ENCODE measurements at places on chromosomes 5 and 9.
A peak's percentile ranks its signal among the peaks of the same experiment; 100 is the strongest.

DNA sequence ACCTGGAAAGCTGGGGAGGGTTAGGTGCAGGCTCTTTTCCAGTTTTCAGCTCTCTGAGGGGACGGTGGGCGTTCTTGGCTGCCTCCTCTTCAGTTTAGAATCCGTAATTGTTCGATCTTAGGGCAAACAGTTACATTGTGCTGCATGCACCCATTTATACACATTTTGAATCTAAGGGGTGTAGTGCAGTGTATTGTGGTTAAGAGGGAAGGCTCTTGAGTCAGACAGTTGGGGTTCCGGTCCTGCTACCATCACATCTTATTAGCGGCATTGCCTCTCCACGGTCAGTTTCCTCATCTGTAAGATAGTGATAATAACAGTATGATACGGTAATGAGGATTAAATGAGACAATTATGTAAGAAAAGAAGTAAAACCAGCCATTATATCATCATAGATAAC is 625 bp downstream of the EXOSC2 start:
- no peak for DNase-seq

GRCh38 chr5:61402244-61402823 is 70.3 kb downstream of the ZSWIM6 start:
- no peak for DNase-seq

- no peak for DNase-seq
Observed at GRCh38 chr5:174300941-174301761, 255.6 kb downstream of the NSG2 start.

GRCh38 chr9:121773286-121773953 is 122.0 kb downstream of the DAB2IP start:
- DNase-seq: no peak

DNA sequence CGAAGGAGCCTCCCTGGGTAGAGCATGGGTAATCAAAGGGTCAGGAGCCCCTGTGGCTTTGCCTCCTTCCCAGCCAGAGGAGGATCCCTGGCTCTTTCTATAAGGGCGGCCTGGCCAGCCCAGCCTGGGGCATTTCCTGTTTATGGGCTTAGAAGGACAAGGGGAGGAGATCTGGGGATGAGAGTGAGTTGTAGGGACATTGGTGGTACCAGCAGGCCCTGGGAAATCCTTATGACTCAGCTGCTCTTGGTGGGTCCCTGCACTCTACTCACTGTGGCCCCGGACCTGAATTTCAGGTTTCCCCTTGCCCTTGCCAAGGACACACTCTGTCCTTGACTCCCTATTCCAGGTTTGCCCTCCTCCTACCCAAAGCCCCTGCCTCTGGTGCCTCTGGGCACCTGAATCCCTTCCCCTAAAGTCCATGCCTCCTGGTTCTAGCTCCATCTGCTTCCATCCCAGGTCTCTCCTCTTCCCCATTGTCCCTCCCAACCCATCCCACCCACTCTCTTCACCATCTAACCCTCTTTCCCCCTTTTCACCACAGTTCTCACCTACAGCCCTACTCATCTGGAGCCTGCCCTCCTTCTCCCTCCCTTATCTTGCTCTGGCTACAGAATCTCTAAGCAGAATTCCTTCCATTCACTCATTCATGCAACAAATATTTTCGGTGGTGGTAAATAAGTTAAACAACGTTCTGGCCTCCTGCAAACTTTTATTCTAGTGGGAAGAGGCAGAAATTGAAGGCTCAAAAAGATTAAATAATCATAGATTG is 34.9 kb downstream of the PCDH1 start:
- no peak for DNase-seq

DNA sequence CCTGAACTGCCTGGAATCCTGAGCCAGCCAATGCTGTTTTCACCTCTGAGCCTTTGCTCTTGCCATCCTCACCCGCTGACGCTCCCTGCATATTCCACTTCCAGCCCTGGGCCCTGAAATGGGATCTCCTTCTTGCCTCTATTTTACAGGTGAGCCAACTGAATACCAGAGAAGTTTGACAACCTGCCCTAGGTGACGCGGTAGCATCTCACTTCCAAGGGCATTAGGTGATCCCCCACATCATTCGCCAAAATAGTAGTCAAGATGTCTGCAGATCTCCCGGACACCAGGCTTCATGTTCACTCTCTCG is 43.5 kb downstream of the FOXI1 start:
- DNase-seq: no peak

- no peak for DNase-seq
Observed at GRCh38 chr9:13069498-13069897, 210.0 kb downstream of the MPDZ start.

GRCh38 chr5:58921159-58921558 is 338.3 kb downstream of the RAB3C start:
- DNase-seq: no peak

DNA sequence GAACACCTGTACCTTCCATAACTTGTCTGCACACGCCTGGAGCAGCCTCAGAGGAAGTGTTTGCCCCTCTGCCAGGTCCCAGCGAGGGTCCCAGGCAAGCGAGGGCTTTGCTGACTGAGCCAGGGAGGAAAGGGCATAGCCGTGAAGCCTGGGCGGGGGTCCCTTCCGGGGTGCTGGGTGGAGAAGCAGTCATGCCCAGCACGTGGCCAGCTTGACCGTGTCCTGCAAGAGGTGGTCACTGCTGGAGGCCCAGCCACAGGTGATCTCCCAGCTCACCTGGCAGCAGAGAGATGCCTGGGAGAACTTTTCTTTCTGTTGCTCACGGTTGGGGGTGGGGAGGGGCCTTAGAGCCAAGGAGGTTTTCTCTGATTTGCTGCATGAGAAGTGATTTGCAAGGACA is 195.3 kb downstream of the CACNA1B start:
- no peak for DNase-seq

- DNase-seq: no peak
Observed at GRCh38 chr9:13719981-13720676, 440.6 kb upstream of the MPDZ start.

- DNase-seq: no peak
Observed at GRCh38 chr5:93756372-93756771, 15.0 kb upstream of the POU5F2 start.

- no peak for DNase-seq
Observed at GRCh38 chr5:100502684-100503083, 32.5 kb upstream of the FAM174A start.

- DNase-seq: no peak
Observed at GRCh38 chr5:143979044-143979690, 167.2 kb downstream of the HMHB1 start.

DNA sequence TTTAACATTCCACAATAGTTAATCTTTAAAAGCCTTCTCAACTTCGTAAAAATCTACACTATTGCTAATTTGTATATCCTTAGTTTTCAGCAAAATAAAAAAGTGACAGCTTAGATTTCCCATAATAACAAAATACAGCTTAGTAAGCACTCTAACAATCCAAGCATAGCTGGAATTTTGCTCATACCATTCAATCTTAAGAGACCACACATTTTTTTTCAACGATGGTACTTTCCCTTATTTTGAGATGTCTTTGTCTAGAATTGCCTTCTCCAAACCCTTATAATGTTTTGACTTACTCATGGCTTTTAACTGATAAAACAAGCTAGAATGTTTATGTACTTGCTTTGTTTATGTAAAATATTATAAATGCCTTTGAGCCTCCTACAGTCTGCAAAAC is 65.6 kb downstream of the HOMER1 start:
- DNase-seq: no peak

GRCh38 chr5:122004201-122004600 is 42.4 kb downstream of the SRFBP1 start:
- no peak for DNase-seq

DNA sequence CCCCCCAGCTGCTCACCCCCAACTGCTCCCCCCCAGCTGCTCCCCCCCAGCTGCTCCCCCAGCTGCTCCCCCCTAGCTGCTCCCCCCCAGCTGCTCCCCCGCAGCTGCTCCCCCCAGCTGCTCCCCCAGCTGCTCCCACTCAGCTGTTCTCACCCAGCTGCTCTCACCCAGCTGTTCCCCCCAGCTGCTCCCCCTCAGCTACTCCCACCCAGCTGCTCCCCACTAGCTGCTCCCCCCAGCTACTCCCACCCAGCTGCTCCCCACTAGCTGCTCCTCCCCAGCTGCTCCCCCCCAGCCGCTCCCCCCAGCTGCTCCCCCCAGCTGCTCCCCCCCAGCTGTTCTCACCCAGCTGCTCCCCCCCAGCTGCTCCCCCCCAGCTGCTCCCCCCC is 22.8 kb upstream of the AHRR start:
- DNase-seq: no peak

- DNase-seq: no peak
Observed at GRCh38 chr5:159057426-159057825, 42.3 kb downstream of the EBF1 start.

DNA sequence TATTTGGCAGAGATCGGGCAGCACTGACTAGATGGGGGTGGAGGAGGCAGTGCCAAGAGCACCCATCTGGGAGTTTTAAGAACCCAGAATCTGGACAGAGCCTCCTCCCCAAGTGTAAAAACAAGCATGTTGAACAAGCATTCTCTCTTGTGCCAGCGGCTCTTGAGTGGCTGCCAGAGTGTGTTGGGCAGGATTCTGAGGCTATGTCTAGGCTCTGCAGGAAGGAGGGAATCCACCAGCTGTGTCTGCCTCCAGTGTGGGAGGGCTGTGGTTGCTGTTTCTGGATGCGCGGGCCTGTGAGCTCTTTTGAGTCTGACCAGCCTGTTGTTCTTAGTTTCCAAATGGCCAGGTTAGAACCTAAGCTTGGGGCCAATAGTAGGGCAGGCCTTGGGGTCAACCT is 39.8 kb downstream of the HMCN2 start:
- DNase-seq: no peak

DNA sequence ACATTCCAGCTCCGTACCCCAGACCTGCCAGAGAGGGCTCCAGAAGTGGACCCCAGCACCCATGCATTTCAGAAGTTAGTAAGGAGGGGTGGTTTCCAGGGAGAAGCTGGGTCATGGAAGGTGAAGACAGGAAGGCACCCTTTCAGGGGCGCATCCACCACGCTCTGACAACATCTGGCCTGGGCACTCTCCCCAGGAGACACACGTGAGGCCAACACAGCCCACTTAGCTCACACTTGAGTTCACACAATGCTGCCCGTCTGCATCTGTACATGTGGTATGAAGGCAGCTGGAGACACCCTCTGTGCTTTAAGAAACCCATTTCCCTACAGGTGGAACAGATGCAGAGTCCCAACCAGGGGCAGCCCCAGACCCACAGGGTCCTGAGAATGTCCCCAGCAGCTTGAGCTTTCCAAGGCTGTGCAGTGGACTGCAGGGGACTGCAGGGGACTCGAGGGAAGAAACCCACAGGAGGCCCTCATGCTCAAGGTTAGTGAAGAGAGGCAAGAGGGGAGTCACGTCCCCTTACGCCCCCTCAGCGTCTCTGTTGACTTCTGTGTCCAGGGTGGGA is 326.8 kb upstream of the IRX1 start:
- DNase-seq: no peak

GRCh38 chr5:37005946-37006540 is 129.5 kb downstream of the NIPBL start:
- no peak for DNase-seq

- DNase-seq: no peak
Observed at GRCh38 chr5:50846261-50846660, 179.8 kb downstream of the PARP8 start.

DNA sequence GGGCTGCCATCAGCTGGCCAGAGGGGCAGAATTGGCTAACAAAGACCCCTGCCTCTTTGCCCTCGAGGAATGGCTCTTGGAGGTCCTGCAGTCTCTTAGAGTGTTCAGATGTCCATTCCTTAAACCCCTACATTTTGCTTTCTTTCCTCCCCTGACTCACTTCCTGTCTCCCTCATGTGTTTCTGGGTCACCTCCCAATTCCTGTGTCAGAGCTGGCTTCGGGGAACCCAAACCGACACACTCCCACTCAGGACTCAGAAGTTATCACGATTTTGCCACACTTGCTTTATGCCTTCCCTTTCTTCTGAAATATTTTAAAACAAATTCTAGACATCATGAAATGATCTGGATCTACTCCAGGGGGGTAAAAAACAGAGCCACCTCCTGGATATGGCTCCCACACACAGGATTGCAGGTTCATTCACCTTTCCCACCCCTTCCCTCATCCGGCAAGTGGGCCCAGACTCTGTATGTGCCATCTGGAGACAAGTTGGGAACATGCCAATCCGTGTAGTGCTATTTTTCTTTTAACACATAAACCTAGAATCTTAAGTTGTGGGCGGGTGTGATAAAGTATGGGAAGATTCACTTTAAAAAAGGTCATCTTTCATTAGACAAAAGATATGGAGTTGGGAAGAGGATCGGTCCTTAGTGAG is 145.7 kb downstream of the NXNL2 start:
- no peak for DNase-seq

DNA sequence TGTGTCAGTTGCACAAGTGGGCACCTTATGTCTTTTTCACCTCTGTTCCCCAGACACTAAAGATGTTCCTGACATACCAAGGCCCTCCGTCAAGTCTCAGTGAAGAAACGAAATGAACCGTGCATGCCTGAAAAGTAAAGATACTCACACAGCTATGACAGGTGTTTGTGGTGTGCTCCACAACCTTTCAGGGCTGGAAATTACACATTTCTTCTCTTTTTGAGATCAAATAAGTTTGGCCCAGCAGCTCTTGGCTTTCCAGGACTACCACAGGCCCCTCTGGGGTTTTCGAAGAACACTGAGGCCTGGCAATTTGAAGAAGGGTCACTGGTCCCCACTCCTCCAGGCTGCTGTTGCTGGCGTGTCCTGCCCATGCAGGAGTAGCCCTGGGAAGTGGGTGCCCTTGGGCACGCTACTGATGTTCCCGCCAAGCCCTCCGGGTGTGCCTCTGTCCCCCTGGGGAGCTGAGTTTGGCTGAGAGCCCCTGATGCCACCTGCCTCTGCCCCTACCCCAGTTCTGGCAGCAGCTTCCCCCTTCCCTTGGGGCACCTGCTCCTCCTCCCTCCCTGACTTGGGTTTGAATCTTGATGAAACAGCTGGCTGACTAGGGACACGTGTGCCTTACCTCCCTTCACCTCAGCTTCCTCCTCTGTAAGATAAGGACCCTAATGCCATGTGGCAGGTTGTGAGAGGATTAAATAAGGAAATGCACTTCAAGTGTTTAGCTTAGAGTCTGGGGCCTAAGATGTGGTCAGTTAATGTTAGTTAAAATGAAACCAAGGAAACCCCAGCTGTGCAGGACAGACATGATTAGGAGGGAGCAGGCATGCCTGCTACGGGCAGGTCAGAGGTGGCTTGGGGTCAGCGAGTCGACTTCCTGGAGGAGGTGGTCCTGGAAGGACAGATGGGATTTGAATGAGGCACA is 49.1 kb upstream of the GADD45G start:
- DNase-seq: no peak

- DNase-seq: no peak
Observed at GRCh38 chr9:2764353-2764752, 47.0 kb downstream of the KCNV2 start.

GRCh38 chr5:126753227-126753626 is 23.7 kb upstream of the LMNB1 start:
- DNase-seq: no peak

GRCh38 chr5:77151501-77151900 is 59.0 kb upstream of the PDE8B start:
- no peak for DNase-seq

DNA sequence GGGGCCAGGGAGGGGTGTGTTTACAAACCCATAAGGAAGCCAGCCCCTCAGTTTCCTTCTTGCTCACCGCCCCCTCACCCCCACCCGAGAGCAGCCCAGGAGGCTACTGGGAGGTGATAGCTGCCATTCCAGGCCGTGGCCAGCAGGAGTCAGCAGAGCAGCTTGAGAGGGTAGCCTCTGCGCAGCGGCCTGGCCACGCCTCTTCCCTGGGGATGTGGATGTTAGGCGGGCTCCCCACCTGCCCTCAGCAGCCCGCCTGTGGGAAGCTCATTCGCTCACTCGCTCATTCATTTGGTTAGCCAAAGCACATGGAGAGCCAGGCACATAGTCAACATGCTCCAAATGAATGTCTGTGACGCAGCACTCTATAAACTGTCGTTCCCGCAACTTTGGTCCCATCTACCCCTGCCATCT is 6.1 kb upstream of the DPM2 start:
- DNase-seq: peak; percentile 42

- DNase-seq: no peak
Observed at GRCh38 chr9:28320616-28321015, 747.3 kb upstream of the C9orf72 start.

Data from stimulated activated CD8-positive, alpha-beta memory T cell treated with anti-CD3 and anti-CD28 coated beads, Interleukin-7, amount 100 ng/mL, for 1 hour (primary cell).